Stimulated activated CD4-positive, alpha-beta T cell treated with anti-CD3 and anti-CD28 coated beads, Interleukin-15, amount 100 ng/mL, for 1 hour (primary cell): ENCODE measurements at places on chromosomes 6 and 20.

- no peak for DNase-seq
Measured at GRCh38 chr6:28898710-28898965, 25.1 kb downstream of the TRIM27 start.

GRCh38 chr20:20364593-20365479 is 3.1 kb upstream of the INSM1 start:
- no peak for DNase-seq

- DNase-seq = no peak
Measured at GRCh38 chr20:49287555-49288249, 9.8 kb upstream of the ZNFX1 start.

GRCh38 chr6:39018103-39018502 is 30.5 kb upstream of the GLP1R start:
- no peak for DNase-seq

DNA sequence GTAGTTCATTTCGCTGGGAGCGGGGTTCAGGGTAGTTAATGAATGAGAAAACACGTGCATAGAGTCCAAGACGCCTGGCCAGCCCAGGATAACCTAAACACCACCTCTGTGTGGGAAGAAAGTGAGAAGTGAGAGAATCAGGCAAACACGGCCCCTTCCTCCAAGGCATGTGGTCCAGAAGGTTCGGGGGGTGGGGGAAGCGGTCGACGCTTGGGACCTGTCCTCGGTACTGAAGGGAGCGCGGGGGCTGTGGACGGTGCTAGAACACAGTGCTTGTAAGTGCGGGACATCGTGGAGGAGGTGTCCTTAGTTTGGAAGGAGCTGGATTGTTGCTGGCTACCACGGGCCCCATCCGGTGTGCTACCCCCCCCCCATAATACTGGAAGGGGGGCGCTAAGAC is 1.7 kb upstream of the VSTM2L start:
- no peak for DNase-seq

DNA sequence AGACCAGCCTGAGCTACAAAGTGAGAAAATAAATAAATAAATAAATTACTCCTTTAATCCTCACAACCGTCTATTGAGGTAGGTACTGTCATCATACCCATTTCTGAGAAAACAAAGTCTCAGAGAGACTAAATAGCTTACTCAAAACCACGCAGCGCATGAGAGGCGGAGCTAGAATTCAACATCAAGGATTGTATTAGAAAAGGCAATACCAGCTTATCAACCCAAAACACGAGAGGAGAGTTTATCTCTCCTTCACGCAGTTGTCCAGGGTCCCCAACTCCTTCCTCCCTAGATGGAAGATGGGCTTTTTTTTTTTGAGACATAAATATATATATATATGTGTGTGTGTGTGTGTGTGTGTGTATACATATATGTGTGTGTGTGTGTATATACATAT is 12.2 kb downstream of the HNF4A start:
- DNase-seq = no peak

DNA sequence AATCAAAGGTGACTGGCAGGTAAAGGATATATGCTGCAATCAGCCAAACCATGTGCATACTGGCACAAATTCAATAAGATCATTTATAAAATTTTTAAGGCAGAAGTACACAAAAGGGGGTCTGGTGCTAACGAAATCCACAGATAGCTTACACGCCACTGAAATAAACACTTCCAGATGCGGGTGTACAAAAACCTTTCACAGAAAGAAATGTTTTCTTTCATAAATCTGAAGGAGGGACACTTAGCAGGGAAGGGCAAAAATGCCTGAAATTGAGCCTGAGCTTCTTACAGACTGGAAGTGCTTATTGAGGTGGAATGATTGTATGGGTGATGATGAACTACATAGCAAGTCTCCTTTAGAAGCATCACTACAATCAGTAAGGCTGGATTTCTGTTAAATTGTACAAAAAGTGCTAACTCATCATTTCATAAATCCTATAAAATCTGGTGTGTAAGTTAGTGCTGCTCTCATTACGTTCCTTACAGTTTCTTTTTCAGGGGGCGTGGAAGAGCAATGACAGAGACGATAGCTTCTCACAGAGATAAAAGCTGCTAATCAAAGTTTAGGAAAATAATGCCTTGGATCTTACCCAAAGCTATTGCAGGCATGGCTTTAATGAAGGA is 409.3 kb upstream of the RUNX2 start:
- DNase-seq = no peak

GRCh38 chr6:154359679-154360078 is 3.1 kb upstream of the IPCEF1 start:
- no peak for DNase-seq

GRCh38 chr6:167089243-167090142 is 33.4 kb upstream of the CCR6 start:
- DNase-seq = no peak

GRCh38 chr20:38032585-38033329 is 499 bp downstream of the TTI1 start:
- no peak for DNase-seq
